ENCODE measurements at places on chromosomes 5 and 9. TPM values are rescaled to one million over a fixed set of nuclear protein-coding genes. Genes with fewer than 3 reads are reported as not detected.

The ERMP1 gene
- 40.9 TPM for total RNA-seq

The PIGO gene
- total RNA-seq: 17.8 TPM

DNA sequence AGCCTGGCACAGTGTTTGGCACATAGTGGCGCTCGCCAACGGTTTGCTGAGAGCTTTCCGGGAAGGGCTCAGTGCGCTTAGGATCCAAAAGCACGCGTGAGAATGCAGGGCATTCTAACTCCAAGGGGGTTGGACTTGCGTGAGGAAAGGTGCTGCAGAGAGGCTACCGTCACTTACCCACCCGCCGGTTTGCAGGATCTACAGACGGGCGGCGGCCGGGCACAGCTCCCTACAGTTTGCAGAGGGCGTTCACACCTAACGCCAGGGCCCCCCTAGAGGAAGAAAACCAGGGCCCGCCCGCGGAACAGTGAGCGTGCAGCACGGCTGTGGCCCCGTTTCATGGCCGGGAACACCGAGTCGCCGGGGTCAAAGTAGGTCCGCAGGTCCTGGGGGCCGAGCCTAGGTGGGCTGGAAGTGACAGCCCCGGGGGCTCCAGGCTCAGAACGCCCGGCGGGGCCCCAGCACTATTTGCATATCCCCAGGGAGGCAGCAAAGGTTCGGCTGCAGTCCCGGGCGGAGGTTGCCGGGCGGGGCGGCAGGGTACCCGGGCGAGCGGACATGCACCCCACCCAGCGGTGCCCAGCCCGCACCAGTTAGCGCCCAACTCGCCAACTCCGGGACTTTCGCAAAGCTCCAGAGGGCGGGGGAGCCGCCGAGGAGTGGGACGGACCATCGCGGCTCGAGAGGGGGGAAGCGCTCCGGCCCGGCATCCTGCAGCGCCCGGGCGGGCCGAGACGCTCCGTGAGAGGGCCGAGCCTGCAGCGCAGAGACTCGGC is 526 bp upstream of the GALNT10 start:
- peak; percentile 78 for DNase-seq

The ADGRV1 gene
- 0.50 TPM for total RNA-seq

The FGF18 gene
- total RNA-seq: 0.16 TPM

- DNase-seq: no peak
Measured at GRCh38 chr5:172641359-172642050, 442 bp downstream of the NEURL1B start.

The ZNF474 gene
- total RNA-seq: 0.33 TPM

DNA sequence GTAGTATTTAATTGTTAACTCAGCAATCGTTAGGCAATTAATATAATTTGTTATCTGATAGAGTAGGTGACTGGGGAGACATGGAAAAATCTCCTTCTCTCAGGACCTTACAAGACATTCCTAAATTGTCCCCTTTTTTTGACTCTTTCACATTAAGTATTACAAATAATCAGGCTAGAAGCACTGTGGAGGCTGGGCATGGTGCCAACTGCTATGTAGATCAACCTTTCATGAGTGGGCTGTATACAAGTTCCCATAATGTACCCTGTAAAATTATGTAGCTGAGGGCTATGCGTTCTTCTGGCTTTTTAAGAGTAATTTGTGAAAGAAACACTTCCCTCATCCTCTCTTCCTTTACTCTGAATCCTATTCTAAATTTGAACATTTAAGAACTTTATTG is 140.2 kb downstream of the NFIB start:
- no peak for DNase-seq

DNA sequence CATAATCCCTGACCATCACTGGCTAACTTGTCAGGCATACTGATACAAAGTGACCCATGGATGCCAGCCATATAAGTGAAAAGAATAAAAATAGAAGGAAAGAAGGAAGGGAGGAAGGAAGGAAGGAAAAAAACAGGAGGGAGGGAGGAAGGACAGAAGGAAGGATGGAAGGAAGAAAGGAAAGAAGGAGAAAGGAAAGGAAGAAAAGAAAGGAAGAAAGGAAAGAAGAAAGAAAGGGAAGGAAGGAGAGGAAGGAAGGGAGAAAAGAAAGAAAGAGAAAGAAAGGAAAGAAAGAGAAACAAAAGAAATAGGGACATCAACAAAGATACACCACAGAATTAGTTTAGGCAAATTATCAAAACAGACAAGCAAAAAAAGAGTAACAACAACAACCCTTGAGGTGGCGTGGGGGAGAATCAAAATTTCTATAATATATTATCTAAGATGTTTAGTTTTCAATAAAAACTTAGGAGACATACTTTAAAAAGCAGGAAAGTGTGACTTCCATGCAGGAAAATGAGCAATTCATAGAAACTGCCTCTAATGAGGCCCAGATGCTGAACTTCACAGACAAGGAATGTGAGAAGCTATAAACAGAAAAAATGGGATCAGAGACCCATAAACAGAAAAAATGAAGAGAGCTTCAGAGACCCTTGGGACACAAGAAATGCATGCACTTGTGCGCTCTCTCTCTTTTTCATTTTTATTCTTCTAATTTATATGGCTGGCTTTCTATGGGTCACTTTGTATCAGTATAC is 96.1 kb upstream of the NFIL3 start:
- DNase-seq: no peak

The PCDHGB5 gene
- total RNA-seq: 10.5 TPM

- DNase-seq: peak; percentile 19
Measured at GRCh38 chr5:179865491-179866240, 7.0 kb upstream of the MRNIP start.

GRCh38 chr5:218457-219291 is 554 bp downstream of the SDHA start:
- DNase-seq: peak; percentile 28

- DNase-seq: no peak
Measured at GRCh38 chr5:172770374-172770674, 671 bp downstream of the DUSP1 start.

- no peak for DNase-seq
Measured at GRCh38 chr9:4146293-4146692, 153.6 kb downstream of the GLIS3 start.

All from mammary epithelial cell (primary cell).